ENCODE measurements at places on chromosomes 3 and 15.

DNA sequence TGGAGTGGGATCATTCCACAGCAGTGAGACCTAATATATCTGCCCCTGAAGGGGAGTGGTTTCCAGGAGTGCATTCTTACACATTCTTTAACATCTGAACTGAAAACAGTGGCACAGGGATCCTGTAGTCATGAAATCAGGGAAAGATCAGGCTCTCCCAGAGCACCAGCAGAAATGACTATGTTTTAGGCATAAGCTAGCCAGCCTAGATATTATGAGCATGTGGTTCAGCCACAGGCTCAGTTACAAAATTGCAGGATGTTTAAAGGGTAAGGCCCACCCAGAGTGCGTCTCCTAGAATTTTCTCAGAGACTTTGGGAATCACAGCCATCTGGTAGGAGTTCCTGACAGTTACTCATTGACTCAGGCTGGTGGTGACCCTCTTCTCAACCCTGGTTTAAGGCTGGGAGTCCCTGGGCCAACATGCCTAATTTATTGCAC is 20.9 kb downstream of the FSTL1 start:
- DNase-seq = no peak

- no peak for DNase-seq
These were observed 39.2 kb downstream of the MASP1 start for GRCh38 chr3:187252311-187252710.

GRCh38 chr15:97525809-97526208 is 434.7 kb upstream of the ARRDC4 start:
- DNase-seq = no peak

DNA sequence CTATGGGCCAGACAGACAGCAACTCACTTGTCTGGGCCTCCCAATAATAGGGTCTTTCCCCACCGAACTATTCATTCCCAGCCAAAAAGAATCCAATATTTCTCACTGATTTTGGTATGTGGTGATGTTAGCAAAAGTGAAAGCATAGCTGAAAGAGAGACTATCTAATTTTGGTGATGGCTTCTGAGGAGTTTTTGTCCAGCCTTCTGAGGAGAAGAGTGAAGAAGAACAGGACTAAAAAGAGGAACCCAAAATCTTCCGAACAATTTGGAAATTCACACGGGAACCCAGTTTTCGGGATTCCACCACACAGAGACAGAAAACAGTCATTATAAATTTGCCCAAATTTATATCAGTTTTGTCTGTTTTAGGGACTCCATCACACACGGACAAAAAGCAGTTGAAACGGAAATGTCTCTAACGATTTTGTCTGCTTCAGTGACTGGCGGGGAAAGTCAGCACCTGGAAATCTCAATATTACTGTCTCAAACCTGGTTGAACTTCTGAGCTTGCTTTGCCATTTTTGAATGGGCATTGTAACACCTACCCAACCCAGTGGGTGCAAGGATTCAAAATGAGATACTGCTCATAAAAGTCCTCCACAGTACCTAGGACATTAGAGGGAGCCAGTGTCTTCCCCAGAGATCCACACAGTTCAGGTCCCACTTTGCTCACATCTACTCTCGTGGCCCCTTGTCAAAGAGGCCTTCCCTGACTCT is 9.1 kb downstream of the CD80 start:
- DNase-seq = no peak

DNA sequence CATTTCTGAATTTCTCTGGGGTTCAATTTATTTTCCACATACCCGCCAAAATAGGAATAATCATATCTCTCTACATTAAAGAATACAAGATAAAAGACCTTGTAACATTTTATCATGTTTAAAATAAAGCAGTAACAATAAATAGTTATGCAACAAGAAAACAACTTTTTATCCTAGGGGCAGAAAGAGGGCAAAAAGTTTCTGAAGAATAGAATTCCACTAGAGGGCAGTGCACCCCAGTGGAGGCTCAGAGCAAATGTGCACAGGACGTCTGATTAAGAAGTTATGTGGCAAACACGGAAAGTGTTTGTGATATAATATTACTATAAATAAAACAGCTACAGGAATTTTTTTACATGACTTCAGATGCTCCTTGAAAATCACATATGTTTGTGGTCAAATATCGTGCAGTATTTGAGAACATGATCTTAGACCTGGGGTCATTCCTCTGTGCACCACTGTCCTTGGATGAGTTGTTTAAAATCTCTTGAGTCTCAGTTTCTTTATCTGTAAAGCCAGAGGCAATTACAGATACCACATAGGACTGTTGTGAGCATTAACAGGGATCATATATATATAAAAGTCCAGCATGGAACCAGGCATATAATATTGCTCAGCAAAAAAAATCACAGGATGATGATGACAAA is 13.2 kb upstream of the PIK3R4 start:
- peak; percentile 76 for DNase-seq

DNA sequence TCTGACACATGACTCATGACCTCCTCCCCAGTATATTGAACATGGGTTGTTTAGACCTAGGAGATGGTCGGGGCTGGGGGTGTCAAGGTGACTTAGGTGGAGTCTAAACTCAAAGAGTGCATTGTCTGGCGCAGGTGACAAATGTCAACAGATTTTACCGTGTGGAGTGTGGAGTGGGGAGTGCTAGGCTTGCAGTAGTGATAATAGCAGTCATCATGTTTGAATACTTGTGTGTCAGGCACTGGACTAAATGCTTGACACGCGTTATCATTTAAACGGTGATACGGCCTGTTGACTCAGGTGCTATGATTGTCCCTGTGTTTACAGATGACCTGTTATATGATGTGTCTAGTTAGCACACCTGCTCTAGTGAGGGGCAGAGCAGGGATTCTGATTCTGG is 30.8 kb downstream of the MUC20 start:
- peak; percentile 60 for DNase-seq

DNA sequence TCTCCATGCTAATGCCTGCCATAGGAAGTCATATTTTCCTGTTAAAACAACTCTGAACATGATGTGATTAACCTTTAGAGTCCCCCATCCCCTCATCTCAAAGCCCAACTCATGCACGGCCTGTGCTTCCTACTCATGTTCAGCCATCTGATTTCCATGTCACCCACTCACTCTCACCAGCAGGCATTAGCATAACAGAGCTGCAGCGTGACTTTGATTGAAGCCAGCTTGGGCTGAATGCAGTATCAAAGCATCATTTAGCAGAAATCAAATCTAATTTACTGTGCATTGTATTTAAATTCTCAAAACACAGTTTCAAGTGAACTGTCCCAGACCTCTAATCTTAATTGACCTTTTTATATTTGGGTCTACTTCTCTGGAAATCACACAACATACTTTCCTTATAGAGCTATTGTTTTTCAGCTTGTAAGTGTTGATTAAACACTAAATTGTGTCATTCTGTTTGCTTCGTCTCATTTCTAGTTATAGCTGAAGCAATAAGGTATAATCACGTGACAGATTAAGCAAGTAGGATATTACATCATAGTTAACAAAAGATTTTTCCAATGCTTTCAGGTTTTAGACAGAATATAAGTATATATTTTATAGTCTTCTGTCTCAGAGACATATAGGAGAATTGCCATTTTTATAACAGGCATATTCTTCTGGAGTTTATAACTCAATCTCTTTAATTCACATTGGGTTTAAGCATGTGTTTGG is 501.5 kb downstream of the ROBO2 start:
- DNase-seq = no peak

DNA sequence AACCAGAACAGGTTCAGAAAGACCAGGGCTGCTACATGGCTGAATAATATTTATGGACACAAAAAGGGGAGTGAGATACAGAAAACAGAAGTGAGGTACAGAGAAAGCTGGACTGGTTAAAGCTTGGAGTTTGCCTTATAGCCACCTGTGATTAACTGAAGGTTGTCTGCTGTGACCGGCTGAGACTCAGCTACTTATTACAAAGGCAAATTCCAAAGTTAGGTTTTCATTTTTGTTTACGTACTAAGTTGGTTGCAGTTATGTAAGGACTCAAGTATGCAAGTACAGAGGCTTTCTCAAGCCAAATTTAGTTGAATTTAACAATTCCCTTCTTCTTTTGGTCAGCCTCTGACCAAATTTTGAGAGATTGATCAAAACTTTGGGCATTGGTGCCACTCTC is 264.6 kb downstream of the THSD4 start:
- no peak for DNase-seq

GRCh38 chr3:155283092-155284056 is 10.1 kb downstream of the STRIT1 start:
- DNase-seq = no peak

GRCh38 chr15:52362497-52362896 is 66.9 kb upstream of the MYO5C start:
- no peak for DNase-seq

- peak; percentile 29 for DNase-seq
These were observed 15.1 kb upstream of the TCAIM start for GRCh38 chr3:44323341-44323955.

DNA sequence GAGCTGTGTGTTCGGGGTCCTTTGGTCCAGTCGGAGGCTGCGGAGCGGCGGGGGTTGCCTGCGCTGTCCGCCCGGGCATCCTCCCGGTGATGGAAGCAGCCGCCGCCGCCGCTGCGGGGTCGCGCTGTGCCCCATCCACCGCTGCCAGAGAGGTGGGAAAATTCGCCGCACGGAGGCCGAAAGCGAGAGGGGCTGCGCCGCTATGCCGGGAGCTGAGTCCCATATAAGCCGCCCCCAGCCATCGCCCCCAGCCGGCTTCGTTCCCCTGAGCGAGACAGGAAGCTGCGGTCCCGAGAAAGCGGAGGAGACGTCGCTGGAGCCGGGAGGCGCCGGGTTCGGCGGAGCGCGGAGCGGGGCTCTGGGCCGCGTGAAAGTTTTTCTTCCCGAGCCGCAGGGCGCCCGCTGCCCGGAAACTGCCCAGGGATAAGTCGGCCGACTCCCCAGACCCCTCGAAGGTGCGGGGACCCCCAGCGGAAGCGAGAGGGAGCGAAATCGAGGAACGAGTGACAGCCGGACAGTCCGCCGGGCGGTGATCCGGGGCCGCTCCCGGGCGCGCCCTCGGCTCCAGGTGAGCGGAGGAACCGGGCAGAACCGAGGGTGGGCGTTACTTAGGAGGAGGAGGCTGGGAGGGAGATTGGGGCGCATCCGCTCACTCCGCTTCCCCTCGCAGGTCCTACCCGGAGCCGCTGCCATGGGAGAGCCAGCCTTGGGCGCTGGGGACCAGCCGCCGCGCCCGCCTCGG is 574 bp downstream of the CHST2 start:
- DNase-seq = no peak

DNA sequence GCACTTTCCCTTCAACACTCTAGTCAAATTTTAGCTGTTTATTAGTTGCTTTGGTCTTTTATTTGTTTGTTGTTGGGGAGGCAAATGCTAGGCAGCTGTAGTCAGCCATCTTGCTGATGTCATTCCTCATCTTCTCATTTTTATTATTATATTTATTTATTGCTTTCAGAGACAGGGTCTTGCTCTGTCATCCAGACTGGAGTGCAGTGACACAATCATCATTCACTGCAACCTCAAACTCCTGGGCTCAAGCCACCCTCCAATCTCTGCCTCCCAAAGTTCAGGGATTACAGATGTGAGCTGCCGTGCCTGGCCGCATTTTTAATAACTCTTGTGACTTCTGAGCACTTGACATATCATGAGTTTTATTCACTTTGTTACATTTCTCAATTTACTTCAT is 441.4 kb downstream of the DIPK2A start:
- DNase-seq = no peak

- DNase-seq = no peak
These were observed 24.7 kb downstream of the PARP14 start for GRCh38 chr3:122705379-122705778.

- no peak for DNase-seq
These were observed 45.3 kb upstream of the SEC22A start for GRCh38 chr3:123156276-123156995.

- no peak for DNase-seq
These were observed 3.0 kb downstream of the DZIP1L start for GRCh38 chr3:138112362-138112761.

- DNase-seq = no peak
These were observed 118.1 kb downstream of the RPL22L1 start for GRCh38 chr3:170751899-170752293.

GRCh38 chr3:134277066-134277660 is 26.5 kb upstream of the RYK start:
- DNase-seq = no peak

DNA sequence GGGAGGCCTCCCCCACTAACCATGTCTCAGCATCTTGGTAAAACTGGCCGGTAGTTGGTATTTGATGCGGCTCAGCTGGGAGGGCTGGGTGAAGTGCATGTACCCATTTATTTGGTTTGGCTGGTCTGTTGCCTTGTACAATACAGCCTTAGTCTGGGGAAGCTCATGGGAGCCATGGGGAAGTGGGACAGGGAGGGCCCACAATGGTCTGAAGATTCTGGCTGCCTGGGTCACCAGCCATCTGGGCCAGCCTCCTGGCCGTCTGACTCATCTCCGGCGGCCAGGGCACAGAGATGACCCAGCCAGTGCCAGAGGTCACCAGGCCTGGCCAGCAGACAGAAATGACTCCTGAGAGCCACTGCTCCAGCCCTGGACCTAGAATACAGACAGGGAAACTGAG is 51.6 kb upstream of the SMAD6 start:
- DNase-seq = no peak

DNA sequence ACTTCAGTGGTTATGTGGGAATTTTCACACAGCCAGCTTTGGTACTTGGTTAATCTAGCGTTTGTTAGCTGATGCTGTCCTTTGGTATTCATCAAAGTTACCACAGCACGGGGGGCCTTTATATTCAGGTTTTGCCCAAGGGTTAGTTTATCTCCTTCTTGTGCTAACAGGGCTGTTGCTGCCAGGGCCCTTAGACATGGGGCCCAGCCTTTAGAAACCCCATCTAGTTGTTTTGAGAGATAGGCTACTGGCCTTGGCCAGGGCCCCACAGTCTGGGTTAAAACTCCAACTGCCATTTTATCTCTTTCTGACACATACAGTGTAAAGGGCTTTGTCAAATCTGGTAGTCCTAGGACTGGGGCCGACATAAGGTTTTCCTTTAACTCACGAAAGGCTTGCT is 7.5 kb upstream of the DNAAF4 start:
- no peak for DNase-seq

- DNase-seq = no peak
These were observed 6.4 kb upstream of the ANKDD1A start for GRCh38 chr15:64905119-64905831.

DNA sequence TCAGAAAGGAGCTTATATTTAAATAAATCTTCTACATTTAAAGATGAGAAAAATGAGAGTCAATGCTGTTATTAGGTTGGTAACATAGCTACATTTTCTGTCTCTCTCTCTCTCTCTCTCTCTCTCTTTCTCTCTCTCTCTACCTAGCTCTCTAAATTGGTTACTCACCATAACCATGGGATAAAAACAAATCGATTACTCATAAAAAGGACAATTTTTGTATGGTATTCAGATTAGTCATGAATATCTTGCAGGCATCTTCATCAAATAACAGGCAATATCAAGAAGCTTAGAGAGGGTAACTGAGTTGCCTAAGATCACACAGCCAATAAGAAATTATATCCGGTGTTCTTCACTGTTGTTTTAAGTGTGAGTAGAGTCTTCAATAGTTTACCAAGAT is 81.8 kb upstream of the ALCAM start:
- DNase-seq = no peak
